ENCODE measurements at places on chromosomes 5 and 9.
A peak's percentile ranks its signal among the peaks of the same experiment; 100 is the strongest.

DNA sequence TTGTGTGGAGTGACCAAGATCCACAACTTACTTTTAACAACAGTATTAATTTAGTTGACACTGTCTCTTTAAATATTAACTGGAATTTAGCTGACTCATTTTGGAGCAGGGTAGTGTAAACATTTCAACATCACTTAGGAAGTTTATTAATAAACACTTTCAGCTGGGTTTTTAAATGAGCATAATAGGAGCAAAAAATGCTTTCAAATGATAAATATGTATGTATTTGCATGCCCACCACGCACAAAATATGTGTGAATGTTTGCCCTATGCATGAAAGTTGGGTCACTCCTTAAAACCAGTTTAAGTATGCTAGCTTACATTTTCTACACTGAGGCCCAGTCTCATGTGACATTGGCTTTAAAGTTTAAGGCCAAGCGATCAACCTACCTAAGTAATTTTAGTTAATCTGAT lies 2.9 kb downstream of the ZFAND5 start:
- peak; percentile 74 for DNase-seq

DNA sequence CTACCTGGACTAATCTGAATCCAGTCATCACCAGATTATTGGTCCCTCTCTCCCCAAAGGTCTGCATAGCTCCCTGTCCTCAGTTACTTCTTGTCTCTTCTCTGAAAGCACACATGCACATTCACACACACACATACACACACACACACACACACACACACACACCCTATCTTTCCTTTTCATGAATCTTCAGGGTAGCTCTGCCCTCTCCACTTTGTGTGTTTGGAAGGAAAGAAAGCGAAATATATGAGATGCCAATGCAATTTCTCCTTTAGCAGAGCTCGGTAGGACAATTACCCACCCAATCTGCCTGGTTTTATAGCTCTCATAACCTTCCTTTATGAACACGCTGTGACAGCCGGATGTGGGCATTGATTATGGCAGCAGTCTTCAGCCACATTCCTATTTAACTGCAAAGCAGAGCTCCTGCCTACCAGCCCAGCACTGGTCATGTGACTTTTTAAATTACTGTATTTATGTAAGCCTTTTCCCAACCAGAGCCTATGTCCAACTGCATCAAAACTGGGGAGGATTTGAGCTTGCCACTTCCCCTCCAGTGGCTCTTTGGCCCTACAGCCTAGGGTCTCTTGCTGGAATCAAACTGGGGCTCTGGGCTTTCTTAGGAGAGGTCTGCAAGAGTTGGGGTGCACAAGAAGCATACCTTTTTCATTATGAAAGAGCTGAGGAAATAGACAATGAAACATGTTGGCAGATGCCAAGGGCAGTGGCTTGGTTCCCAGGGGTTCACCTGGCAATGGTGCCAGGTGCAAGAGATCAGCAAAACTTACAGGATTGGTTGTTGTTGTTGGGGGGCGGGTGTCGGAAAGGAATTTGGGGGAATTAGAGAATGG lies 20.8 kb upstream of the MATR3 start:
- DNase-seq: peak; percentile 52

- no peak for DNase-seq
These were observed 206.4 kb downstream of the PAPPA start for GRCh38 chr9:116360016-116360415.

GRCh38 chr9:127588740-127589506 lies 23.2 kb upstream of the STXBP1 start:
- DNase-seq: no peak

GRCh38 chr5:39520232-39520572 lies 95.4 kb upstream of the DAB2 start:
- DNase-seq: peak; percentile 83

DNA sequence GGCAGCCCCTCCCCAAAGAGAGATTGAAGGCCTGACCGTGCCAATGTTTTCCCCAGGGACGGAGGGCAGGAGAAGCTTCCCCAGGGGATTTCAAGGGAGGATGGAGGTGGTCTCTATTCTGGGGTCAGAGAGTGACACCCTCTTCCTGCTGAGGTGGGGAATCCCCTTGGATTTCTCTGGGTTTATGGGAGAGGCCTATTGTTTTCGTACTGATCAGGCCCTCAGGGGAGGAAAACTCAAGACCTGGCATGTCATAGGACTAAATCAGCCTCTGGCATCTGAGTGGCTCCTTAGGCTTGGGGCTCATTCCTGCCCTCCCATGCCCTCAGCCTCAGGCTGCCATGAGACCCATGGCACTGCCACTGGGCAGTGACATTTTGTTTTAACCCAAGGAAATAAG lies 44.6 kb downstream of the IRF1 start:
- no peak for DNase-seq

DNA sequence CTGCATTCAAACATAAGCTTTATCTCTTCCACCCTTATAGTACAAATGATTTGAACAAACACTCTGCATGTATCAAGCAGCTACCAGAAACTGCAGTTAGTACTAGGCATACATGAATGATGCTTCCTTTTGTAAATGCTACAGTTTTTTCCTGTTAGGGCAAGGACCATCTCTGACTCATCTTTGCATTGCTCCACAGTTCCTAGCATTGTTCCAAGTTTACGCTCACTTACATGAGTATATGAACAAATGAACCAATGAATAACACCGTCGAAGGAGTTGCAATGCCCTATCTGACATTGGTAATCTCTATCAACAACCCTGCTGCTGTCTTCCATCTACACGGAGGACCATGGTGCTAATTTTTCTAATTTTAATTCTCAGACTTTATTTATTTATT lies 2.1 kb upstream of the ALDH7A1 start:
- peak; percentile 55 for DNase-seq

DNA sequence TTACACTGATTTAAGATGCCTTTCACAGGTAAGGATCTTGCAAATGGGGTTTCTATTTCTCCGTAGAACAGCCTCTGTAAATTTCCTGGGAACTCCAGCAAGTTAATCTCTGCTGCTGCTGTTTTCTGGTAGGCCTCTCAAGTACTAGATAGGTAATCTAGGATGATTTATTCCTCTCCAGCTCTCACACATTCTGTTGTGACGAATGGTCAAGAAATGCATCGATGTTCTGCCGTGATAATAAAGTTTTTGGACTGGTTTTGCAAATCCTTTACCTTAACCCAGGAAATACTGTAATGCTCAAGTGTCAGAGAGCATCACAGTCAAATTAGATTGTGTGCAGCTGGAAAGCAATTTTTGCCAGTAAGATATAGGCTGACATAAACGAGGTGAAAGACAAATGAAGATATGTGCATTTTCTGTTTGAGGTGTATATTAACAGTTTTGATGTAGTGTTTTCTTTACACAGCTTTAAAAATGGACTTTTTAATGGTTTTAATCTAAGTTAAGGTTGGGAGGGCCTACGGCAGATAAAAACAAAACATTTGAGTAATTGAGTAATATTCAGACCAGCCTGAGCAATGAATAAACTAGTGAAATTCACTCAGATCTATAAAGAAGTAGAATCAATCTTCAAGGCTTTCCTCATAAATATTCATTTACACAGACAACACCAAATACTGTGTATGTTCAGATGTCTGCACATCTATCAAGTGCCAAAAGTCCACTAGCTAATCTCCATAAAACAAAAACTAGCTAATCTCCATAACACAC lies 300.6 kb upstream of the EDIL3 start:
- DNase-seq: no peak

DNA sequence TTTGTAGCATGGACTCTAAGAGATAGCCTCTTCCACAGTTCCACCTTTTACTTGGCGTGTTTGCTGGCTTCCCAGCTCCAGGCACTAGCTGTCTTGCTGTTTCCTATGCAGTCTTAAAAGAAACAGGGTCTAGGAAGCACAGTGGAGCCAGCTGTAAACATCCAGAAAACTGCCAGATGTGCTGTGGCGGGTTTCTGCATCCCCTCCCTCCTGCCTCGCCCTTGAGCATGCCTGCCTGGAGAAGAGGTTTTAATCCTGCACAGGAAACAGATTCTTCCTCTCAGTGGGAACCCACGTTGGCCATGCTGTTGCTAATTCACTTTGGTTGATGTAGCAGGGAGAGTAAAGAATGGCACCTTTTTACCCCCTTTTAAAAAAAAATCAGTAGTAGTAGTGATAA lies 121.3 kb downstream of the RPS23 start:
- no peak for DNase-seq

DNA sequence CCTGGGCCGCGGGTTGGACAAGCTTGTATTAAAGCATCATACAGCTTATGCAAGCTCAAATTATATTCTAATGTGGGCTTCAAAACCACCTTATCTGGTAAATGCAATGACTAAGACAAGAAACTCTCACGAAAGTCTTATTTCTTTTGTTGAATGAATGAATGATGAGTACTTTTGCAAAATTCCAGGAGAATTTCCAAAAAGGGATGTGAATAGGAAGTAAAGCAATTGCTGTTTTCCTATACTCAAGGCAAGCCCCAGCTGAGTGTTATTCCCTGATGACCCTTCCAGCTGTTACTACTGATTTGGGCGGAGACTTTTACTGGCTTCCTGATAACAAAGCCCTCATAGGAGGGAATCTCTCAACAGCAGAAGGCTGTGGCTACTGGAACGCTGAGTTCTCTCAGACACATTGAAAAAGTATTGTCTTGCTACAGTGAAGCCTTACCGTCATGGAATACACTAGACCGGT lies 162.8 kb downstream of the SREK1 start:
- DNase-seq: no peak

DNA sequence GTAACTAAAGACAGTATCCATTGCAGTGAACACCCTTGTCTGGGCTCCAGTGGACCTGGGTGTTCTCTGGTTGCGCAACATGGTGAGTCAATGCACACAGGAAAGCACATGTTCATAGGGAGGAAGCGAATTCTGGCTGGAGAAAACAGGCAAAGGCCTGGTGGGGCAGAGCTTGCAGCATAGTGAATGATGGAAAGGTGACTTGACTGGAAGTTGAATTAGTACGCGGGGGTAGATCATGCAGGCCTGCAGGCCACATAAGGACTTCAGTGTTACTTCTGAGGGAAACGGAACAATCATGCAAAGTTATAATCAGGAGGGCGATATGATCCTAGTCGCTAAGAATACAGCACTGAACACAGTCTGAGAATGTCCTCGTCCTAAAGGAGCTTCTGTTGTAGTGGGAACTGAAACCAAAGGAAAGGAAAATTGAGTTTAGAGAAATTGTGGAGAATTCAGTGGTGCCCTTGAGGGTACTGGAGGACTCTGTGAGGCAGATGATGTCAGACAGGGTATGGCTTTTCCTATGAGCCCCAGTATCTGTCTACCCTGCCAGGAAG lies 71.9 kb upstream of the RANBP3L start:
- DNase-seq: peak; percentile 70

DNA sequence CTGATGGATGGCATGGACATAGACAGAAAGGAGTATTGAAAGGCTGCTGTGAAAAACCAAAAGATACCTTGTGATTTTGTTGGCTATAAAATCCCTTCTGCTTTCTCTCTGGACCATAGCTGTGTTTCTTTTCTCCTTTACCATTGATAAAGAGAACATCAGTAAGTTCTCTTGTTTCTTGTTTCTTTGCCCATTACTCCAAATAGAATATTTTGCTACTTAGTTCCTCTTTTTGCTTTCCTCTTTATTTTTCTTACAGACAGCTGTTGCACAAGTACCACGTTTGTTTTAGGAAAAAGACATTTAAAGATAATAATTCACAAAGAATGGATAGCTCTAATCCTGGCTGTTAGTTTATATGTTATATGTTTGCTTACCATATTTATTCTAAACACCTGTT lies 1129.2 kb downstream of the DTWD2 start:
- DNase-seq: no peak

DNA sequence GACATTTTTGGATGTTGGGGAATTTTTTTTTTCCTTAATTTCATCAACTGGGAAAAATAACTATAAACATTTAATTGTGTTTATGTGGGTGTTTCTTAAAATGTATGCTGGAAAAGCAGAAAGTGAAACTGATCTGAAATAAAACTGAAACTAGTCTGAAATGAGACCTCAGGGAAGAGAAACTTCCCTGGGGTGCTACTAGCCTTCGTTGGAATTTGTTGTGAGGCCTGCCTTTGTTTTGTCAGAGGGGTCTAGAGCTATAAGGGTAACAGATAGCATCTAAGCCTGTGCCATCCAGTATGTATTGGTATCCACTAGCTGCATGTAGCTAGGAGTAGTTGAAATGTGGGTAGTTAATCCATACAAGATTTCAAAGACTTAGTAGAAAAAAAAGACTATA lies 10.4 kb downstream of the ZNF618 start:
- DNase-seq: peak; percentile 55

DNA sequence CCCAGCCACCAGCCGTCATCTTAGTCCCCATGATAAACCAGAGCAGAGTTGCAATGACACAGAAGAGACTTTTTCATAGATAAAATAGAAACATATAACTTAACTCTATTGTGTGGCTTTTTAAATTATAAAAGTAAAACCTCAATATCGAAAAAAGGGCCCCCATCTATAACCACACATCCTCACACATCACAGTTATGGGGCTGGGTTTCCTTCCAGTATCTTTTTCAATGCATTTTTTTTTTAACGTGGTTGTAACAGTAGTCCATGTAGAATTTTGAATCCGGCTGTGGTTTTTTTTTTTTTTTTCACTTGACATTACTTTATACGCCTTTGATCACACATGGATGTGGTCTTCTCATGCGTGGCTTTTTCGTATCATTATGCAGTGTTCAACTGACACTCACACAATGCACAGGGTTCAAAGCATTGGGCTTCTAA lies 77.4 kb downstream of the CFAP77 start:
- no peak for DNase-seq

DNA sequence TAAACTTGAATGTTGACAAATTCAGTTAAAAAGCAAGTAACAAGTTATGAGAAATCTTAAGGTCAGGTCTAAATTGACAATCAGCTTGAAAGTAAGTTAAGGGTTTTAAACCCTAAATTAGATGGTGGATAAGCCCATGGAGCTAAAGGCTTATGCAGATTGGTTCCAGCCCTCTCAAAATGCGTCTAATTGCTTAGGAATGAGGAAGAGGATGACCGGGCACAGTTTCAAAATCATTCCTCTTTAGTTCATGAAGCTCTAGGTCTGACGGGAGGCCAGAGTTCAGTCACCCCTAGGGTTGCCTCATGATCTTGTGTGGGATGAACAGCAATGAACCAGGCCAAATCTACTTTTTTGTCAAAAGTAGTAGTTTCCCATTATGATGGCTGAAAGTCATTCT lies 75.4 kb downstream of the SLC38A9 start:
- peak; percentile 60 for DNase-seq

GRCh38 chr5:174773371-174773770 lies 49.0 kb downstream of the MSX2 start:
- DNase-seq: no peak

- DNase-seq: no peak
These were observed 90.5 kb downstream of the KCNT1 start for GRCh38 chr9:135792268-135793128.

DNA sequence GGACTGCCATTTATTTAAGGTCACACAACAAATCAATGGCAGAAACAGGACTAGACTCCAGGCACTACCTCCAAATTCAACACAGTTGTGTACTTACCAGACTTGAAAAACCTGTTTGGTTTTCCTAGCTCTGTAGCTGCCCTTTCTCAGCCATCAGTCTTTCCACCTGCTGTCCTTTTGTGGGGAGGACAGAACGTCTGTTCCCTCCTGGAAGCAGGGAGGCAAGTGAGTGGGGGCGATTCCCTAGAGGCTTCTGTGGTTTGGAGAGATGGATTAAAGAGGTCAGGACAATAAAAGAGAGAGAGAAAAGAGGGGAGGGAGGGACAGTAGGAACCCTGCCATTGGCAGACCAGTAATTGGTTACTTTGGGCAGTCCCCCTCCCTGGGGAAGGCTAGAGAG lies 14.7 kb downstream of the ASTN2 start:
- no peak for DNase-seq

GRCh38 chr5:59728356-59728755 lies 165.2 kb downstream of the PDE4D start:
- DNase-seq: no peak

Data from adipocyte (in vitro differentiated cells).